ENCODE measurements at places on chromosomes 7 and 10.

- no peak for DNase-seq
Measured at GRCh38 chr7:40248681-40249080, 113.9 kb downstream of the SUGCT start.

DNA sequence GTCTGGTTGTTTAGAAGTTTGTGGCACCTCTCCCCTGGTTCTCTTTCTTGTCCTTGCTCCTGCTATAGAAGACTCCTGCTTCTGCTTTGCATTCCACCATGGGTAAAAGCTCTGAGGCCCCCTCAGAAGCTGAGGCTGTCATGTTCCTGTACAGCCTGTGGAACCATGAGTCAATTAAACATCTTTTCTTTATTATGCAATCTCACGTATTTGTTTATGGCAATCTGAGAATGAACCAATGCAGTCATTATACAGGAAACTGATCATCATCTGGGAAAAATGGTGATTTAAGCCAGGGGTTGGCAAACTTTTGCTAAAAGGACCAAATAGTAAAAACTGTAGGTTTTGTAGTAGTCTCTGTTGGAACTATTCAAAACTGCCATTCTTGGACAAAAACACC, 175.4 kb downstream of the CSTF2T start:
- no peak for DNase-seq

DNA sequence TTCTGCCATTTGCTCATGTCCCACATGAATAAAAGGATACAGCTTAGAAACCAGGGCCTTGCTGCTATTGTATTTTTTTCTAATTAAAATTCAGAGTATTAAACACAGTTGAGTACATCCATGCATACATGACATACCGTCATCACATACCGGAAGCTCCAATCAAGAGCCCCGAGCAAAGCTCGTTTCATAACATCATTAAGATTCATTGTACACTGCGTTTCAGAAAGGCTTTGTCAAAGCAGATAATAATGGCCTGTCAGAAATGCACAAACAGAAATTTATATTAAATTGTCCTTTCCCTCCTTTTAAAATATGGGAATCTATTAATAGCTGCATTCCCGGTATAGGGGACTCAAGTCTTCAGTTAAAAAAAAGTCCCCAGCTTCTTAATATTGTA, 103.4 kb downstream of the PRTFDC1 start:
- DNase-seq = no peak

DNA sequence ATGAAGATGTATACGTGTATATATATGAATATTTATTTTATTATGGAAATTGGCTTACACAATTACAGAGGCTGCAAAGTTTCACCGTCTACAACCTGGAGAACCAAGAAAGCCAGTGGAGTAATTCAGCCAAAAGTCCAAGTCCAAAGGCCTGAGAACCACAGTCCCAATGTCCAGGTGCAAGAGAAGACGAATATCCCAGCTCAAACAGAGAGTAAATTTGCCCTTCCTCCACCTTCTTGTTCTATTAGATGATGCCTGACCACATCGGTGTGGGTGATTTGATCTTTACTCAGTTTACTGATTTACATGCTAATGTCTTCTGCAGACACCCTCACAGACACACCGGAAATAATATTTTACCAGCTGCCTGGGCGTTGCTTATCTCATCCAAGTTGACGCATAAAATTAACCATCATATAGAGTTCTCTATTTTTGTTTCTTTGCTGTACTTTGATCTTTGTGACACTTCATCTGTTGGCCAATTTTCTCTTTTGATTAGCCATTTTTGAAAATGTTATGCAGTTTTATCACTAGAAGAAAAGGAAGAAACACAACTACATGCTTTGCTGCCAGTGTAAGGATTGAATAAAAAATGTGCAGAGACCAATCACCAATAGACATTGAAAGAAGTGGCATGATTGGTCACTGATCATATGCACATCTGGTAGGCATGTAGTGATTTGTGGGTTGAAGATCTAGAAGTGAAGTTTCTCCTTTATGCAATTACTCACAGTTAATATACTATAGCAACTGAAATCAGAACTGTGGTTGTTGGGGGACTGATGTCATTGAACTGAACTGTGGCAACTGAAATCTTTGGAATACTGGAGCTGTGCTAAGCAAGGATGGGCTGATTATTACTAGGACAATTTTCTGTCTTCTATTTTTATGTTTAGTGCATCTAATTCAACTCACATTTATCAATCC, 68.5 kb downstream of the EPDR1 start:
- no peak for DNase-seq

DNA sequence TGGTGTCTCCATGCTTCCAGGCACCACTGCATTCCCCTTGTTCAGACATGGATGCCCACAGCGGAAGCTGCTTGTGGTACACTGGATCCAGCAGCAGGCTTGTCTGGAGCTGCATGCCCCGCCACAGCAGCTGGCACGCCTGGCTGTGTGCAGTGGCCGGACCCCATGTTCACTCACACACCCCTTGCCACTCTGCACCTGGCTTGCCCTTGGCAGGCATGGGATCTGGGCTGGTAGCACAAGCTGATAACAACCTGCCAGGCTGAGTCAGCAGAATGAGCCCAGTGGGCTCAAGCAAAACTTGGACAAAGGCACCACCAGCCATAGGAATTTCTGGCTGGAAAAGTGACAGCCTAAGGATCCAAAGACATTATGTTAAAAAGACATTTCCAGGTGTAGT, 91.8 kb upstream of the TMEM168 start:
- DNase-seq = no peak

DNA sequence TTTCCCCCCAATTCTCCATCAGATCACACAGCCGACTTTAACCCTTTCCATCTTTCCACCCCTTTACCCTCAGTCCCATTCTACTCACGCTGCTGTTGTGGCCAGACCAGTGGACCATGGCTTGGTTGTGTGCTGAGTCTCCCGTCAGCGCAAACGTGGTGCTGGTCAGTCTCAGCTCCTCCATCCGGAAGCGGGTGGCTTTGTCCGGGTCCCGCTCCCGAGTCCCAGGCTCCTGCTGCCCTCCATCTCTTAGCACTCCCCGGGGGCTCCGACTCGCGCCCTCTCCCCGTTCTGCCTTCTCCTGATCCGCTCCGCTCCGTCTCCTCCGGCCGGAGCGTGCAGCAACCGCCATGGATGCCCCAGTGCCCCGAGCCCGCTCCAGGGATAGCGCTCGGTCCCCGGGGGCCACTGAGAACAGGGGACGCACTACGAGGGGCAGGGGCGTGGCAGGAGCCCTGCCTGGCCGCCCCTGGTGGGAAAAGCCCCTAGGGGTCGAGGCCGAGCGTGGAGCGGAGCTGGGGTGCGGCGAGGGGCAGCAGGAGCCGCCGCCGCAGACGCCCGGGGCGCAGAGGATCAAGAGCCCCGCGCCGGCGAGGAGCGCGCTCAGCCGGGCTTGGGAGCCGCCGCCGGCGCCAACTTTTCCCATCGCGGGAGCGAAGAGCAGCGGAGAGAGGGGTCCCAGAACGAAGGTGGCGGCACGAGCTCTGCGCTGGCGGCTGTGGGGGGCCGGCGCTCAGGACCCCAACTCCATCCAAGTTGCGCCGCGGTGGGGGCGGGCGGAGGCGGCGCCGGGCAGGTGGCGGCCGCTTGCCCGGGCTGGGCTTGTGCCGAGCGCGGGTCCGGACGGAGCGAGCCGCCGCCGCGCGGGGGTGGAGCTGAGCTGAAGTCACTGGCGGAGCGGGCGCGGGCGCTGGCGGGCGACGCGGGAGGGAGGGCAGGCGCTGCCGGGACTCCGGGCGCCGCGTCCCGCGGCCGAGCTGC, at the start of gene SORCS1:
TSS of gene SORCS1 (minus strand) at position 826 of the 981 bp plus-strand sequence.
- no peak for DNase-seq

DNA sequence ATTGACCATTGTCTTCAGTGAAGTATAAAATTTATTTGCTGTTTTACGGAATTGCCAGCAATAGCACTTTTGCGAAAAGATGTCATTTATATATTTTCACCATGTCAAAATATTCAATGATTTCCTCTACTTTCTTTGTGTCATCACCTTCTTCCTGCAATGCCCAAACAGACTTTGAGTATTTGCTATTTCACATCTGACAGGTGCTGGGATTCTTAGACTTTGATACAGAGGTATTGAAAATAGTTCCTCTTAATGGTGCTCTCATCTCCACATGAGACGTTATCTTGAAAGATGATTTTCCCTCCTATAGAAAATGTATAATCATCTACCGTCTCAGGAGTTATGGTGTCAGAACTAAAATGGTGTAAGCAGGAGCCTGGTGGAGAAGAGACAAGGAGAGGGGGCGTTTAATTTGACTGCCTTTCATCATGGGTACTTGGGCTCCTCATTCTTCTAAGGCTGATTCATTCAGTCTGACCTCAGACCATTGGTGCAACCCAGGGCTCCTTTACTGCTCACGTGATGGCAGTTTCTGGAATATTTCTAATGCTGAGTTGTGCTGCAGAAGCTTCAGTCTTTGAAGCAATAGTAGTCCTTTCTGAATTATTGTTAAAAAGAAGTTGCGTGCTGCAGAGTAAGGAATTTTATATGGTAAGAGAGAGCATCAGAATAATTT, 404.6 kb downstream of the PHTF2 start:
- no peak for DNase-seq

DNA sequence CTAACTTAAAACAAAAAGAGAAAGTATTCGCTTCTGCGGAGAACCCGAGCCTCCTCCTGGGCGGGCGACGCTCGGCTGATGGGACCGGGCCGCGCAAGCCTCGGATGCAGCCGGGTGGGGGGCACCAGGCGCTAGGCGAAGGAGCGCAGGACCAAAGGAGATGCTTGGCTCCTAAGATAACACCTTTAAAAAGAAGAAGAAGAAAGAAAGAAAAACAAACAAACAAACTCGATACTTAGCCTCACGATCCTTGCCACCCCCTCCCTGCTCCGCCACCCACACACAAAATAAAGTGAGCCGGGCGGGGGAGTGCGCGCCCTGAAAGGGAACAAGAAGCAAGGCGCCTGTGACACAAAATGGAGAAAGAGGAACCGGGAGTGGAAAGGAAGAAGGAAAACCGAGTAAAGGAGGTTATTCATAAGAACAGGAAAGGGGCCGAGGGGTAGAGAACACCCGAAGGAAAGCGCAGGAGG, 34.0 kb upstream of the EBLN1 start:
- DNase-seq = peak; percentile 40

- DNase-seq = no peak
Measured at GRCh38 chr7:77979219-77979618, 180.6 kb downstream of the PHTF2 start.

DNA sequence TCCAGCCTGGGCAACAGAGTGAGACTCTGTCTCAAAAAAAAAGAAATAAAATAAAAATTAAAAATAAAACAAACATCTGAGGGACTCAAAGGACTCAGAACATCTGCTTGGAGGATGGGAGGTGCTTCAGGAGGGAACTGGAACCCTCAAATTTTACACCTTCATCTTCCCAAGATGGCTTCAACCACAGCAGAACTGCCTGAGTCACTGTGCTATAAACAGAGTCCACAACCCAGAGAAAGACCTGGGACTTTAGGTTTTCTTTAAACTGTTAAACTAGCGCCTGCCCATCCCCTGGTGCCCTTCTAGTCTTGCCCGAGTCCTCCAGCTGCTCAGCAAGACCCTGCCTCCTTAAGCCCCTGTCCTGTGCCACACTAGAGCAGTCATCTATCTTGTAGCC, 40.8 kb downstream of the RGS10 start:
- DNase-seq = no peak

- no peak for DNase-seq
Measured at GRCh38 chr10:93384006-93384405, 98.1 kb downstream of the MYOF start.

- no peak for DNase-seq
Measured at GRCh38 chr7:32500922-32501341, 5.6 kb downstream of the AVL9 start.

GRCh38 chr7:65931685-65932084, 50.3 kb downstream of the GUSB start:
- DNase-seq = no peak

DNA sequence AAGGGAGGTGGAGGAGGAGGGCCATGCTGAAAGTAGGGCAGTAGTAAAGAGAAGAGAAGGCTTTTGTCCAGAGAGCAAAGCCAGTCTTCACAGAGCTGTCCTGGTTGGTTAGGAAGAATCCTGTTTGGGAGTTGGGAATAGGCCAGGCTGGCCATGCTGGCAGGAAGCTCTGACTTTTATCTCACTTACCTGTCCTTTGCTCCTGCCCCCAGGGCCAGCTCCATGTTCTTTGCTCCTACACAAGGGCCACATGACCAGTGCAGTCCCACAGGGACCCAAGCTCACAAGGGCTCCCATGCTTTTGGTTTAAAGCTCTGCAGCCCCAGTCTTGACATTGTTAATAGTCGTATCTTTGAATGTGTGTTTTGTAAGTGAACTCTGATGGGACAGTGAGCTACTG, 161.6 kb upstream of the KMT2E start:
- no peak for DNase-seq

DNA sequence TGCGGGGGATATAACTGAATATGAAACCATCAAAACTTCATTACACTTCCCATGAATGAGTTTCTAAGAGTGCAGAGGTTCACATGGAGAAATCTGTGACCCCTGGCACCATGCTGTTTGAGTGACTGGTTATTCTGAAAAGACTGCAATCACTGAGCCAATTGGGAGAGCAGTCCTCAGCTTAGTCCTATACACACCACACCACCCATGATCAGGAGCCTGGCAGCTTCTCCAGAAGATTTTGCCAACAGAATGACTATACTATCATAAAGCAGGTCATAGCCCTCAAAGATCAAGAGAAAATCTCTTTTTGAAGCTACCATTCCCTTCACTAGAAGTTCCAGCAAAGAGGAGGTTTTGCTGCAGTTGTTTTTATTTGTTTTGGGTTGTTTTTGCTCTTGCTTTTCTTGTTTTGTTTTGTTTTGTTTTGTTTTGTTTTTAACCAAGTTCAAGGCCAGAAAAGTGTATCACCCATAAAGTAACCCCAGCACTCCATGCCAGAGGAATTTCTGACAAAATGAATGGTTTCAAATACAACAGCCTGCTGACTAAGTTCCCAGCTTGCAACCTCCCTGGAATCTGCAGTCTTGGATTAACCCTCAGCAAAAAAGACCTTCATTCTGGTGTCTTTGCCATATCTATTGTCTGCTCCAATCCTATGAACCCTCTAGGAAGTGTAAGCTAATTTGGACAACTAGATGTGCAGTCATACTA, 19.7 kb upstream of the HGF start:
- no peak for DNase-seq

- DNase-seq = no peak
Measured at GRCh38 chr7:4009211-4010060, 672.7 kb upstream of the FOXK1 start.

GRCh38 chr7:27199849-27200760, at the start of gene HOXA13:
TSS of gene HOXA13 (minus strand) at chr7:27200091. CDS start at chr7:27200077, 14 bp downstream.
- DNase-seq = no peak

DNA sequence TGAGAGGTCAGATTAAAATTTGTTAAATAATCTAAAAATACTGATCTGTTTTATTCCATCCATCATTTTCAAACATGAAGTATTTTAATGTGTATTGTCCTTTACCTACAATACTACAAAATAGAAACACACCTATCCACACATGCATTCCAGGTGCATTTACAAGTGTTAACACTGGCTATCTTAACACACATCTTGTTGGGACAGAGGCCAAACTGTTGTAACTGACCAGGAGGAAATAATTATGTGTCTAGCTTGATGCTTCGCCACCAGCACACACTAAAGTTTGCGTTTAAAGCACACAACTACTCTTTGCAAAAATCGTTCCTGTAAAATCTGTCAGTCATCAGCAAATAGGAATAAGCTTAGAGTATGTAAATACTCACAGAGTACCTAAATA, 2.8 kb downstream of the PANK1 start:
- no peak for DNase-seq

- no peak for DNase-seq
Measured at GRCh38 chr10:87702260-87702972, 42.7 kb downstream of the PAPSS2 start.
